Stimulated activated CD8-positive, alpha-beta memory T cell treated with anti-CD3 and anti-CD28 coated beads, Interleukin-4, amount 100 ng/mL, for 1 hour (primary cell): ENCODE measurements at places on chromosomes 5 and 9.

- DNase-seq, result no peak
These were observed 16.2 kb upstream of the FAT2 start for GRCh38 chr5:151607304-151607703.

- no peak for DNase-seq
These were observed 99.8 kb downstream of the TLE4 start for GRCh38 chr9:79671558-79671957.

GRCh38 chr5:522899-523440, 1.3 kb downstream of the SLC9A3 start:
- DNase-seq, result no peak

- DNase-seq, result no peak
These were observed 15.7 kb upstream of the TNC start for GRCh38 chr9:115133649-115134048.

DNA sequence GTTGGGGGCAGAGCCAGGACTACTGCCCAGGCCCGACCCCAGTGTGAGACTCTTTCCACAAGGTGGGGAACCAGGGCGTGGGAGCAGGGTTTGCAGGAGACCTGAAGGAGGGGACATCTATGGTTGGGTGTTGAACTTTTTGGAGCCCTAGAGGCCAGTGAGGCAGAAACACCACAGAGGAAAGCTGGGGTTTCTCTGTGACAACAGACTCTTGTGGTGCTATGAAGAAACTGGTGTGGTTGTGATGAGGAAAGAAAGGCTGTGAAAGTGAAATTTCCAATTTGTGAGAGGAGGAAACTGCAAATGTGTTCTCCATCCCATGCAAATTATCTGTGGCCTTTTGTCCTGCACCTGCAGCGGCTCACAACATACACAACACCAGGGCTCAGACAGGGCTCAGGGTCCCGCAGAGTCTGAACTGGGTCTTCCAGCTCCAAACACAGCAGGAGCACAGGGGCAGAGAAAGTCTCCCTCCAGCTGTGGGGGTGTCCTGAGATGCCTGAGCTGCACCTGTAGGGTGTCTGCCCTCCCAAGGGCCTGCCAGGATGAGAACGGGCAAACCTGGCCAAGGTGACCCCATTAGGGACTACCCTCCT, 51.4 kb upstream of the GRHPR start:
- no peak for DNase-seq

GRCh38 chr9:8331507-8332330, 532.1 kb upstream of the DMAC1 start:
- no peak for DNase-seq

- no peak for DNase-seq
These were observed 607 bp downstream of the SPEF2 start for GRCh38 chr5:35618304-35618636.

DNA sequence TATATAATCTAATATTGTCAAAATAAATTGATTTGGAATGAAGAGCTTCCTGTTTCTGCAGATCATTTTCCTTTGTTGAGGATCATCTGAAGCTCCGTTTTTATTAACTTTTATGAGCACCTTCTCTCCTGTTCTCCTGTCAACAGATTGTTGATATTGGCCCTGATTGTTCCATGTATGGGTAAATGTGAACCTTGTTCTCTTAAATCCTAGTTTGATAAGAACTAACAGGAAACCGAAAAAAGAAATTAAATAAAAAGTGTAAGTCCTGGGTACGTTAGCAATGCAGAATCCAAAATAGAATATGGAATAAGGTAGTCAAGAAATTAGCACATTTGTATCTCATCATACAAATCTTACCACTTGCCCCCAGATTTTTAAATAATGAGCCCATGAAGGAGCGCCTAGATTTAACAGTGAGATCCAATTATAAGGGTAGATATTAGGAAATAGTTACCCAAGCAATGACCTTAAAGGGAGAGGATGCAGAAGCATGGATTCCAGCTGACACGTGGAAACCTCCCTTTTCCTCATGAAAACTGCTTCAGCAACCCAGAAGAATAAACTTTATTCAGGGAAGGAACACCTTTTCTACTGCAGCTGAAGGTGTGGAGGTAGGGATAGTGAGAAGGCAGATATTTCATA, 80.8 kb upstream of the PIK3R1 start:
- no peak for DNase-seq

DNA sequence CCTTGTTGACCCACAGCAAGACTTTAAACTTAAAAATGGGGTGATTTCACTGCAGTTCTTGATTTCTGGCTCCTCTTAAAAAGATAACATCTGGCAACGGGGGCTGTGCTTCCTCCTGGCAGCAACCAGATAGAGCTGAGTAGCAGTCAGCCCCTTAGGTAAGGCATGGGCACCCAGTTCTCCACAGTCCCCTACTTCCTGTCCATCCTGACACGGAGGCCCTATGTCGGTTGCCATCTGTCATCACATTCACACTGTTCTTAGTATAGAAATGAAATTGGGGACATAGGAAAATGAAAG, 11.7 kb downstream of the CD74 start:
- no peak for DNase-seq

DNA sequence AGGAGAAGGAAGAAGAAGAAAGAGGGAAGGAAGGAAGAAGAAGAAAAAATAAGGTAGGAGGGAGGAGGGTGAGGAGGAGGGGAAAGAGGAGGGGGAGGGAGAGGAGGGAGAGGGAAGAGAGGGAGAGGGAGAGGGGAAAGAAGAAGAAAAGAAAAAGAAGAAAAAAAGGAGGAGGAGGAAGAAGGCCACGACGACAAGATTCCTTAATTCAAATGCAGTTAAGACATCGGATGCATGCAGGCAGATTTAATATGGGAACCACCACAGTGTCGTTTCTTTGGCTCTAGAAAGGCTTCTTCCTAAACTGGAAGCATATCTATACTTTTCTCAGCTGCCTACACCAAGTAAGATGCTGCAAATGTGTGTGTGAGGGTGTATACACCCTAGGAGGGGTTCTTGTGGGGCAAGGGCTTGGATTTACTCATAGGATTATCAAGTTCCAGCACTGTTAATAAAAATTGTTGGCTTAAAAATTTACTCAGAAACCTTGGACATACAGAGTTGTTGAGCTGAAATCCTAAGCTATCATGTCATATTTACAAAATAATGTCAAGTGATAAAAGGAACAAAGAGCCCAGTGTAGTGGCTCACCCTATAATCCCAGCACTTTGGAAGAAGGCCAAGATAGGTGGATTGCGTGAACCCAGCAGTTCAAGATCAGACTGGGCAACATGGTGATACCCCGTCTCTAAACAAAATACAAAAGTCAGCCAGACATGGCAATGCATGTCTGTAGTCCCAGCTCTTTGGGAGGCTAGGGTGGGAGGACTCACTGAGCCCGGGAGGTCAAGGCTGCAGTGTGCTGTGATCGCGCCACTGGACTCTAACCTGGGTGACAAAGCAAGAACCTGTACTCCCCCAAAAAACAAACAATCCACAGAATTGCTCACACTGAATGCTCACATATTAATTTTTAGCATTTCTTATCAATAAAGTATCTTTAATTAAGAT, 108.5 kb downstream of the UBAP2 start:
- no peak for DNase-seq

- no peak for DNase-seq
These were observed 76.5 kb upstream of the IL7R start for GRCh38 chr5:35780236-35780635.

DNA sequence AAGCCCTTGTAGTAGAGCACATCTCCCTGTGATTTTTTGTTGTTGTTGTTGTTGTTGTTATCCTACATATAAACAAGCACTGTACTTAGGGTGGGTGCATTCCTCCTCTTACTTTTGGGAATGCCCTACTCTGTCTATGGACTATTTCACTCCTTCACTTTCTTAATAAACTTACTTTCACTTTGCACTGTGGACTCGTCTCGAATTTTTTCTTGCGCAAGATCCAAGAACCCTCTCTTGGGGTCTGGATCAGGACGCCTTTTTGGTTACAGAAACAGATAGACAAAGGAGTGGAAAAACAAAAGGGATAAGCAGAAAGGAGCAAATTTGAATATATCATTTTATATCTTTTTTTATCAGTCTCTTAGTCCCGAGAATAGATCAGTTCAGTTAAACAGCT, 14.4 kb upstream of the PAIP1 start:
- no peak for DNase-seq

GRCh38 chr5:1734908-1735289, 64.7 kb downstream of the MRPL36 start:
- DNase-seq, result no peak

DNA sequence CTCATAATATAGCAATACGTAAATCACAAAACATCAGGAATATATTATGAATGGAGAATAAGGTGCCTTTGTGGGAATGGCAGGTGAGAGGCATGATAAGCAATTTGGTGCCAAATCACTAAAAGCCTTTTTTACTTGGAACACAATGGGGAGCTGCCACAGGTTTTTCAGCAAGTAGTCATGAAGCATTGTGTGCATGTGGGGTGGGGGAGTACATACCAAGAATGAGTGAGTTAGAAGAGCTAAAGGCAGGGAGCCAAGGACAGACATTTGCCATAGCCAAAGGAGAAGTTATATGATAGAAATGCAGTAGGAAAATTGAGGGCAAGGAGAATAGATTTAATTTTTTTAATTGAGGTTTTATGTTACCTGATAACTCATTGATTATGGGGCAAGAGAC, 445.0 kb upstream of the SMC2 start:
- DNase-seq, result no peak

DNA sequence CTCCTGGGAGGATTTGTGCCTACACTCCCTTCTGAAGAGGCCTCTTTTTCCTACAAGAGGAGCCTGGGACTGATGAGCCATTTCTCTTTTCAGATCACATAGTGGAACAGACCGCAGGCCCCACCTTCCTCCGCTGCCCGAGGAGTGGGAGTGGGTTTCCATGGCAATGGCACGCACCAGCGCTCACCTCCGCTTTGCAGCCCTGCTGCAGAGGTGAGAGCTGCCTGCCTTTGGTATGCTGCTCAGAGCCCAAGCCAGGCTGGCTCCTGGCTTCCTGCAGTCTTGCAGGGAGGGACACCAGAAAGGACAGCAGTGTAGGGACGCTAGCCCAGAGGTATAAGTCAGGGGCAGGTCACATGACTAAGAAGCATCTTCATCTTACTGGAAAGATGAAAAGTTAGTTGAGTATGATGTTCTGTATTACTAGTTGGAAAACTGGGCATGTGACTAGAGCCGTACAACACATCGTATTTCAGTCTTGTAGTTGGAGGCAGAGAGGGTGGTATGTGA, 12.4 kb downstream of the PTTG1 start:
- DNase-seq, result no peak

DNA sequence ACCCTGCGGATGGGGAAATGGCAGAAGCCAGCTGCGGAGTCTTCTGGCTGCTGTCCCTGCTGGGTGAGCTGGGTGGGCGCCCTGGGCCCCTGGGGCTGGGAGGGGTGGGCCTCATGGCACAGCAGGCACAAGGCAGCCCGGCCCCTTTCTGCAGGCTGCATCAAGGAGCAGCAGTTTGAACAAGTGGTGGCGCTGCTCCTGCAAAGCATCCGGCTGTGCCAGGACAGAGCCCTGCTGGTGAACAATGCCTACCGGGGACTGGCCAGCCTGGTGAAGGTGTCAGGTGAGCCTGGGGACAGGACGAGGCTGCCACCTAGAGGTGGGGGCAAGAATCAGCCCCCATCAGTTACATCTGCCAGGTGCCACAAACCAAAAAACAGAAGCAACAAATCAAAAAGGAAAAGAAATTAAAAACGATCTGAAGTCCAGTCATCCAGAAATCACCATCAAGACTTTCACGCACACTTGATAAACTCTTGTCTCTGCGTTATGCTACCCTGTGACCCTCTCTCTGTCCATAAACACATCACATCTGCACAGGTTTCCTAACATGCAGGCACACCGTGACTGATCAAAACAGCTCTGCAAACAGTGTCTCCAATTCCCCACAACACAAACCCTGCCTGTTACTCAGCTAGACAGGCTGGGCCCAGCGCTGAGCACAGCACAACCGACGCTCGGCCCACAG, 13.9 kb downstream of the REXO4 start:
- peak; percentile 19 for DNase-seq

- DNase-seq, result no peak
These were observed 9.3 kb downstream of the SLC28A3 start for GRCh38 chr9:84331119-84331809.

- DNase-seq, result no peak
These were observed 1363.9 kb downstream of the MAT2B start for GRCh38 chr5:164869325-164869724.

DNA sequence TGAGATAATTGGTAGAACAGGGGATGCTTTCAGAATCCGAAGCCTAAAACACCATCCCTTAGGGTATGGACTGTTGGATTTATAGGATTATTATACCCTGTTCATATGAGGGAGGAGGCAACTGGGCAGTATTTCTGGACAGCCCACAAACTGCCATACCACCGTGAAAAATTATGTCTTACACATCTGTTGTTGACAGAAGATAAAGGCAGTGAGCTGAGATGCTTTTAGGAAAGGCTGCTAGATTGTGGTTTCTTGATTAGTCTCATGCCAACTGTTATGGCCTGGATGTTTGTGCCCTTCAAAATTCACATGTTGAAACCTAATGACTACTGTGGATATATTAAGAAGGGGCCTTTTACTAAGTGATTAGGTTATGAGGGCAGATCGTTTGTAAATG, 83.7 kb upstream of the DHFR start:
- DNase-seq, result no peak

DNA sequence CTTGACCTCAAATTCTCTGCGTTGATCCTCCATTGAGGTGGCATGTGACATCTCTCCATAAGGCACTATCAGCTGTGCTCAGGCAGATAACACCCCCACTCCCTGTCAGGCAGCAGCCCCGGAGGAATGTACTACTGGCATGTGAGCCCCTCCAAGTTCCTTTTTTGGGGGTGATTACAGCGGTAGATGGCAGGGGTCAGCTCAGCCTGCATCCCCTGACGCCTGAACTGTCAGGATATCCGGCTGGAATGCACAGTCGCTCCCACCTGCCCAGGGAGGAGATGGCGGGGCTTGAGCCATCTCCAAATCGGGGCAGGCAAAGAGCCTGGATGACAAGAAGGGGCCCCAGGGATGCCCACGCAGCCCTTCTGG, 40.8 kb downstream of the FAM78A start:
- DNase-seq, result no peak

- no peak for DNase-seq
These were observed 1143.6 kb upstream of the WWC1 start for GRCh38 chr5:167147879-167148278.

DNA sequence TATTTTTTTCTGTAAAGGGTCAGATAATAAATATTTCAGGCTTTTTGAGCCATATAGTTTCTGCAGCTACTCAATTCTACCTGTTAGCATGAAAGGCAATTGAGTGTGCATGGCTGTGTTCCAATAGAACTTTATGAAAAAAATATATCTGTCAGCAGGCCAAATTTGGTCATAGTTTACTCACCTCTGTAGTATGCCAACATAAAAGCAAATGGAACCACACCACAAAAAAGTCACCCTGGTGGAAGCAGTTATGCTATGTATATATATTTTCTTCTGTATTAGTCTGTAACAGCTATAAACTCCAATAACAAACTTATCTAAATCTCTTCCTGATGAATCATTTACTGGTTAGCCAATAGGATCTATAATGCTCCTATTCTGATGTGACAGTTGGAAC, 3.4 kb downstream of the SLC38A9 start:
- DNase-seq, result no peak
